ENCODE measurements at places on chromosomes 2 and 18. TPM values are rescaled to one million over a fixed set of nuclear protein-coding genes. Genes with fewer than 3 reads are reported as not detected.

The CDH7 gene
- total RNA-seq: 7.3 TPM

The GPR45 gene
- 0.30 TPM for total RNA-seq

The NLRC4 gene
- not detected for total RNA-seq

The L3MBTL4 gene
- total RNA-seq: 0.65 TPM

The ADAM23 gene
- total RNA-seq: 34.0 TPM

The UGT1A10 gene
- not detected for total RNA-seq

The PTPRN gene
- total RNA-seq: 3.2 TPM

The UGT1A8 gene
- total RNA-seq: not detected

The SULT1C2 gene
- 0.19 TPM for total RNA-seq

The G6PC2 gene
- not detected for total RNA-seq

The DPYSL5 gene
- total RNA-seq: 201 TPM

The MOGAT1 gene
- not detected for total RNA-seq

The NDUFS1 gene
- 89.2 TPM for total RNA-seq

The COL5A2 gene
- 62.6 TPM for total RNA-seq

The POU3F3 gene
- 26.7 TPM for total RNA-seq

The POTEE gene
- total RNA-seq: 1.0 TPM

DNA sequence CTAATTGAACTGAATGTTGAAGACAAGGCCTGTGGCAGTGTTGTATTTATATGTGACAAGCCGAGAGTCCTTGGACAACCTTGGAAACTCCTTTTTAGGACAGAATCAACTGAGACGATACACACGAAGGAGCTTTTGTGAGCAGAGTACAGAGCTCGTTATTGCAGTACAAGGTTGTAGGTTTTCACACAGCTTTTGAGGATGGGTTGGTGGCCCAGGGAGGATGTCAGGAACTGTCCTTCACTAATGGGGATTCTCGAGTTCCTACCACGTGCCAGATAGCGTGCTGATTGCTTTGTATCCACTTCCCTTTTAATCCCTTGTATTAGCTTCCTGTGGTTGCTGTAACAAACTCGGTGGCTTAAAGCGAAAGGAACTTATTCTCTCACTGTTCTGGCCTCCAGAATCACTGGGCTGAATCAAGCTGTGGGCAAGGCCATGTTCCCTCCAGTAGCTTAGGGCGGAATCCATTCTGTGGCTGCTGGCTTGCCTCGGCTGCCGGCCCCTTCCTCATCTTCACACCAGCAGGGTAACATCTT, 20.2 kb downstream of the INPP4A start:
- no peak for DNase-seq

DNA sequence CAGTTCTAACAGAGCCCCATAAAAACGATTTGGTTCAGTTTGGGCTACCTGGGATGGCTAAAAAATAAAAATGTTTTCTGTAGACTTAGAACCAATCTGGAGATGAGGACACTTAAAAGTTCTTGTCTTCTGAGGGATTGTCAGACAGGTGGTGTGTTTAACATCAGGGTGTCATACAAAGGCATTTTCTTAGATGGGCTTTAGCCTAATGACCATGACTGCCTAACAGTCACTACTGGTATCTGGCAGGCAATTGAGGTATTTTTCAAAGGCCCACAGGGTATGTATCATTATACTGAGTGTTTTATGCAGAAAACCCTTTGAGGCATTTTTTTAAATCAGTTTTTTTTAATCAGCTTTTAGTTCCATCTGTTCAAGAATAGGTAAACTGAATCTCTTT, 341.4 kb downstream of the PARD3B start:
- no peak for DNase-seq

DNA sequence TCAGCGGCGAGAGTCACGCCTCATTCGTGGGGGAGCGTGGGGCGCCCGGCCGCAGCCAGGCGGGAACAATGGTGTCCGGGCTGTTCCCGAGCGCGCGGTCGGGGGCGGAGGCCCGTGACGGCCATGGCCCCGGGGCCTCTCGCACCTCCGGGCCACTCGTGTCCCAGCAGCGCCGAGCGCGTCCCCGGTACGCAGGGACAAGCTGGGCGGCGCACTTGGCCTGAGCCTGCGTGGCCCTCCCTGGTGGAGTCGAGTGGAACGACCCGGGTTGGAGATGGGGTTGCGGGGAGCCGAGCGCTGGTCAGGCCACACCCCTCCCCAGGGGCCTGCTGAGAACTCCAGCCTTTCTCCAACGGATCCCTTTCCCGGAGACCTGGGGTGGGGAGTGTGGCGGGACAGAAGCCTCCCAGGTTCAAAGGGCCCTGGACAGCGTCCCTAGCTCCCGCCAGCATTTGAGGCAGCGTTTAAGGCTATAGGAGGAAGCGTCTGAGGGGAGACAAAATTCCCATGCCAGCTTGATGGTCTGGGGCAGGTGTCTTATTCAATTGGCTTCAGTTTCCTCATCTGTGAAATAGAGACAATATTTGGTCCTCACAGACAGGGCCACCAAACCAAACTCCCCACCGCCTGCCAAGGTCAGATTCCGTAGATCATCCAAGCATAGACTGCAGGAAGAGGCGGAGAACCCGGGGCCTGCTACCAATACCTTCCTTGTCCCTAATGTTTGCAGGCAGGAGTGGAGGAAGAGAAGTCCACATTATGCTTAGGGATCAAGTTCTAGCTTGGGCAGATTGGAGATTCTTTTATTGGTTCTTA, 553 bp downstream of the CNDP2 start:
- DNase-seq: peak; percentile 53

GRCh38 chr2:232668805-232669444, 28.2 kb upstream of the GIGYF2 start:
- peak; percentile 9 for DNase-seq

GRCh38 chr2:212142631-212143030, 396.0 kb downstream of the ERBB4 start:
- DNase-seq: no peak

DNA sequence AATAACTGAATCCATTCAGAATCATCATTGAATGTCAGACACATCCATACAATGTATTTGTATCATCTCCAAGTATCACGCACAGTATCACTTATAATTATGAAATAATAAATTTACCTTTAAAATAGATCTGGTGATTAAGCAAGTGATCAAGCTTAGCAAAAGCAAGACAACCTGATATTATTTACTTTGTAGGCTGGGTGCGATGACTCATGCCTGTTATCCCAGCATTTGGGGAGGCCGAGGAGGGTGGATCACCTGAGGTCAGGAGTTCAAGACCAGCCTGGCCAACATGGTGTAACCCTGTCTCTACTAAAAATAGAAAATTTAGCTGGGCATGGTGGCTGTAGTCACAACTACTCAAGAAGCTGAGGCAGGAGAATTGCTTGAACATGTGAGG, 421.0 kb upstream of the NETO1 start:
- no peak for DNase-seq

DNA sequence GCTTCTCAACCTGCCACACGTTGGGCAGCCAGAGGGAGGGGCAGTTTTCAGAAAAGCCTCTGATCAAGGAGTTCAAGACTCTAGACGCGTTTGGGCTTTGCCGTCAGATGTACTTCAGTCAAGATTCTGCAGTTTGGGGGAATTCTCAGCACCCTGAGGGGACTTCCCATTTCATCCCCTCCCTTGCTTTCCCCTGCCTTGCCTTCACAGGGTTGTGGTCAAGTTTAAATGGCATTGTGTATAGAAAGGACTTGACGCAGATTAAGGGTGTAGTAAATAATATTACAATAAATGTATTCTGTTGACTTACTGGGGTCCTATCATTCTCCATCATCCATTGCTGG, 198.3 kb upstream of the NABP1 start:
- DNase-seq: no peak

DNA sequence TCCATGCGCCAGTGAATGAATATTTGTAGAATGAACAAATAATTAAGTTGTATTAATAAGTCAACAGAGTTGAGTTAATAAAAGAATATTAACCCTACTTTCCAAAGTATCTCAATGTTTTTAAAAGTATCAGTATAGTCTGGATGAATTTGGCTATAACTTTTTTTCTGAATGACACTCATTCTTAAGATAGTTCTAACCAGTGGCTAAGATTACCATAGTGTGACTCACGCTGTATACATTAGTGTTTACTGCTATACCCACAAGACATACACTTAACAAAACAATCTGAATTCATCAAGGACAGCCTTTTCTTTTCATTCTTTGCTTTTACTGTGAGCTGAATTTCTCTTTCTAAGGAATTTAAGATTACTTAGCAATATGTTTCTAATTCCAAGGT, 77.0 kb upstream of the PDE1A start:
- no peak for DNase-seq

- DNase-seq: no peak
Observed at GRCh38 chr18:52391810-52392559, 52.0 kb downstream of the DCC start.

DNA sequence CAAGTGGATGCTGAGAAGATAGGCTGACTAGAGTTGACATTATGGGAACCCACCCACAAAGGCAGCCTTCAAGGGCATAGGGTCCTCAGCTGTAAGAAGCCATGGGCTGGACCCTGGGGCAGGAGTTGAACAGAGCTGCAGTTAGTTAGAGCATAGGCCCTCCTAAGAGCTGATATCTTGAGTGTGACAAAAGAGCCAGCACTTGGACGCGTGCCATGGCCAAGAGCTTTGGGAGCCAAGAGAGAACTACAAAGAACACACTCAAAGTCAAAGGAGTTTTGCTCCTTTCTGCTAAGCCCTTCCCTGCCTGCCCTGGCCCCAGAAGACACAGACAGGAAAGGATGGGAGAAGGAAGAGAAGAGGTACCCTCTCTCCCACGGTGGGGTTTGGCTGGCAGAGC, 29.9 kb upstream of the AGAP1 start:
- DNase-seq: no peak

- no peak for DNase-seq
Observed at GRCh38 chr2:67130531-67131256, 266.4 kb upstream of the ETAA1 start.

GRCh38 chr2:171432969-171433762, 624 bp downstream of the METTL8 start:
- no peak for DNase-seq

DNA sequence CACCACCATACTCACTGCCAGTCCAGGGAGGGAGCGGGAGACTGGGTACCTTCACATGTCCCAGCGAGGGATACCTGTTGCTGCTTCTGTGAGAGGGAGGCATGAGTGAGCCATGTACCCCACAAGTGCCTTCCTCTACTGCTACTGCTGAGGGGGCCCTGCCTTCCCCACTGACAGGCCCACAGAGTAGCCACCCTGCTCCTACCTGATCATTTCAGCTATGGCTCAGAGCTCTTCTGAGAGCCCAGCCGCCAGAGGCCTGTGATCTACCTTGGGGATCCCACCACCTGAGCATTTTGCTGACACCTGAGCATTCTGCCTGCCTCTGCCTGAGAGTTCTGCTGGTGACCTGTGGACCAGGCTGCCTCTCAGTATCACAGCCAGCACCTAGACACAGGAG, 137.6 kb downstream of the FSIP2 start:
- no peak for DNase-seq

GRCh38 chr2:197997083-197997541, 192.7 kb downstream of the PLCL1 start:
- DNase-seq: no peak

GRCh38 chr2:59034106-59034505, 793.0 kb upstream of the FANCL start:
- DNase-seq: no peak

GRCh38 chr2:200405599-200406298, 99.3 kb downstream of the SPATS2L start:
- DNase-seq: no peak

- DNase-seq: no peak
Observed at GRCh38 chr18:63567825-63568224, 19.3 kb upstream of the SERPINB13 start.

DNA sequence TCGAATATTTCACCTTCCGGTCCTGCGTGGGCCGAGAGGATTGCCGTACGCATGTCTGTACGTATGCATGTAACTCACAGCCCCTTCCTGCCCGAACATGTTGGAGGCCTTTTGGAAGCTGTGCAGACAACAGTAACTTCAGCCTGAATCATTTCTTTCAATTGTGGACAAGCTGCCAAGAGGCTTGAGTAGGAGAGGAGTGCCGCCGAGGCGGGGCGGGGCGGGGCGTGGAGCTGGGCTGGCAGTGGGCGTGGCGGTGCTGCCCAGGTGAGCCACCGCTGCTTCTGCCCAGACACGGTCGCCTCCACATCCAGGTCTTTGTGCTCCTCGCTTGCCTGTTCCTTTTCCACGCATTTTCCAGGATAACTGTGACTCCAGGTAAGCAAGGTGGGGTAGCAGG, at the start of gene SERPINB5:
TSS of gene SERPINB5 (plus strand) at position 291 of the 400 bp plus-strand sequence. CDS start 7,471 bp downstream, outside the sequence.
- no peak for DNase-seq

All from neural crest cell (in vitro differentiated cells).